CD4-positive, alpha-beta T cell treated with Interleukin-6 at 100 ng/mL for 8 hours (primary cell): ENCODE measurements at places on chromosomes 6 and 20.

DNA sequence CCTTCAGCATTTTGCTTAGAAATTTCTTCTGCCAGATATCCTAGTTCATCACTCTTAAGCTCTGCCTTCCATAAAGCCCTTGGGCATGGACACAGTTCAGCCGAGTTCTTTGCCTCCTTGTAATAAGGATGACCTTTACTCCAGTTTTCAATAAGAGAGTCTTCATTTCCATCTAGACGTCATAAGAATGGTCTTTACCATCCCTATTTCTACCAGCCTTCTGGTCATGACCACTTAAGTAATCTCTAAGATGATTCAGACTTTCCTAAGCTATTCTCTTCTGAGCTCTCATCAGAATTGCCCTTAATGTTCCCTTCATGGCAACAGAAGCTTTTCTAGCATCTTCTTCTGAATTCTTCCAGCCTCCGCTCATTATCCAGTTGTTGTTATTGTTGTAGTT, 126.1 kb downstream of the TFAP2C start:
- no peak for DNase-seq

DNA sequence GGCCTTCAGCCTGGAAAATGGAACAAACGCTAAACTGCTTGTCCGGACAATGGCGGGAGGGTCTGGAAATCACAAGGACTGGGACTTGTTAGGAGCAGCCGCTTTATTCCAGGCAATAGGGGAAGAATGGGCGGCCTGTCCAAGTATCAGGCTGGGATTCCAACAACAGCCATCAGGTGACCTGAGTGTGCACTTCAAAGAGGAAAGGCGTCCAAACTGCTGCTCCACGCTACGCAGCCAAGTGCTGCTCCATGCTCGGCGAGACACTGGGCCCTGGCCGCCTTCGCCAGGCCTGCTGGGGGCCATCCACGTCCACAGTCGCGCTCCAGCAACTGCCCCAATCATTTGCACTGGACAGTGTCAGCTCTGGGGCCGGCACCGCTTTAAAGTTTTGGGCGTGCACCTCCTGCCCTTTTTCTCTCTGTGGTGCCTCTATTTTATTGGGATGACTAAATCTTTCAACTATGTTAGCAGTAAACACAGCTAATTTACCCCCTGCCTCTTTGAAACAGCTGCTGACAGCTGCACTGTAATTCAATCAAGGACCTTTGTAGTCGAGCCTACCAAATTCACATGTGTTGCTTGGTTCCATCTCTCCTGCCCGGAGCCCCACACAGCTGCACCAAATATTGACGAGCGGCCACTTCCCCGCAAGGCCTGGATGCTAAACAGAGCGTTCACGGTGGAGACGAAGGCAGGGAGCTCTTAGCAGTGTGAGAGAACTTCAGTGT, 98.3 kb downstream of the BMP7 start:
- no peak for DNase-seq

- no peak for DNase-seq
These were observed 845 bp upstream of the MARCKS start for GRCh38 chr6:113856375-113856624.

DNA sequence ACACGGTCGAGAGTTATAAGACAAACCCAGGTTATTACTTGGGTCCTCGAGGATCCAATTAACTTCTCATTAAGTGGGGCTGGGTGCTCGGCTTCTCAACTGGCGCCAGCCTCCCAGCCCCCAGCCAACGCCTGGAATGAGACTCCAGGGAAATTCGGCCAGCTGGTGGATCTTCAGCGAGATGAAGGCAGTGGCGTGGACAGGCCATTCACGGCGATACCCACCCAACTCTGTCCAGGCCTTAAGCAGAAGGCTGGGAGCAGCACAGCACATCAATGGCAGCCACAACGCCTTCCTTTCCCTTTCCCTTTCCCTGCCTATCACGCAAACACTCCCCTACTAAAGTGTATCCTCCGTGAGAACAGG, 868 bp downstream of the METTL24 start:
- no peak for DNase-seq

DNA sequence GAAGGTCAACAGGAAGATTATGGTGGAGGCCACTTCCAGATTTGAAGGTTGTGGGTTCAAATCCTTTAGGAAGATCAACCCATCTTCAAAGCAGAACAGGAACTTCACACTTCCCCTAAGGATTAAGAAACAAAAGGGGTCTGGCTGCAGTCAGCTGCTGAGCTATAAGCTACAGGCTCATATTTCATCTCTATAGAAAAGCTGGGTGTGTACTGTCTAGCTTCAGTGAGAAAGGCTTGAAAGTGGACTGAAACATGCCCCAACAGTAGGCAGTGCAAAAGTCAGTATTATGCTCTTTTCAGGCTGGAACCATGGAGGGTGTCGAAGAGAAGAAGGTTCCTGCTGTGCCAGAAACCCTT, 60.1 kb upstream of the SPDEF start:
- DNase-seq, result no peak

DNA sequence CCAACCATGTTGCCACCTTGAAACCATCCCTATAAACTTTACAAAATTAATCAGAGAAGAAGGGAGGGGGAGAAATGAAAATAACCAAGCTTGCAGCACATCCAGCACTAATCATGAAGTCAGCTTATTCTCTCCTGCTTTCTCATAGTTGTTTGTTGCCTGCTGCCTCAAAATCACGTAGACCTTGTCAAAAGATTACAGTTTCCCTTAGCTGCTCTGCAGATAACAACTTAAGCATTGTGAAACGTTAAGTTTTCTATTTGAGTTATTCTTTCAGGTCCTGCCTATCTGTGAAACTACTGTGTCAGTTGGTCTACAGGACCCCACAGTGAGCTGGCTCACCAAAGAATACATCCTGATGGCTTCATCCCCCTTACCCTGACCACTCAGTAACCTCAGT, 32.9 kb downstream of the SLC17A4 start:
- no peak for DNase-seq

DNA sequence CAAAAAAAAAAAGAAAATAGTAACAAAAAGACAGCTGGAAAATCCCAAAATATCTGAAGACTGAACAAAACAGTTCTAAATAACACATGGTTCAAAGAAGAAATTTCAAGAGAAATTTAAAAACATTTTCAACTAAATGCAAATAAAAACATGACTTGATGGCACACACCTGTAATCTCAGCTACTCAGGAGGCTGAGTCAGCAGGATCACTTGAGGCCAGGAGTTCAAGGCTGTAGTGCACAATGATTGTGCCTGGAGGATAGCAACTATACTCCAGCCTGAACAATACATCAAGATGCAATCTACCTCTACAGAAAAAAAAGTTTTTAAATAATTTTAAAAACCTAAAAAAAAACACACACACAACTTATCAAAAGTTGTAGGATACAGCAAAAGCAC, 21.6 kb upstream of the ASF1A start:
- no peak for DNase-seq

DNA sequence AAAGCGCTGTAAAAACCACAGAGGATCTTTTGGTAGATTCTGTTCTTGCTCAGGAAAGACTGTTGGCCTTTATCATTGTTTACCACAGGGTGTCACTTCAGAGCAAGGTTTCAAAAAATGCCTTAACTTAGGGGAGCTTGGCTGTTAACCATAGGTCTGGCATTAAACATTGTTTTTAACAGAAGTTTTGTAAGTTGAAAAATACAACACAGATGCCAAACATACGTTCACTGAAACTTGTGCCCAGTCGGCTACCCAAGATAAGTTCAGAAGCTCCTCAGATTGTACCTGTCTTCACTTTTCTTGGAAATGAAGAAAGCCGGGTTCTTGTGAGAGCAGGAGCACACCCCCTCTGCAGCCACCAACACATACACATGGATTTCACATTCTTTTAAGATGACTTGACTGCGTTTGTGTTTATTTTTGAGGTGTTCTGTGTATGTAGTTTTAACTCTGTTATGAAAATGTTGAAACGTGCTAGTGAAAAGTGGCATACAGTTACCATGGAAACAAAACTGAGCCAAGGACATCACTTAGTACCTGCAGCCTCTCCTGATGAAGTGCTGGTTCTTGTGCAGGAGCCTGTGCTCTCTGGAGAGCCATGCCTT, 64.9 kb downstream of the SYCP2L start:
- no peak for DNase-seq

DNA sequence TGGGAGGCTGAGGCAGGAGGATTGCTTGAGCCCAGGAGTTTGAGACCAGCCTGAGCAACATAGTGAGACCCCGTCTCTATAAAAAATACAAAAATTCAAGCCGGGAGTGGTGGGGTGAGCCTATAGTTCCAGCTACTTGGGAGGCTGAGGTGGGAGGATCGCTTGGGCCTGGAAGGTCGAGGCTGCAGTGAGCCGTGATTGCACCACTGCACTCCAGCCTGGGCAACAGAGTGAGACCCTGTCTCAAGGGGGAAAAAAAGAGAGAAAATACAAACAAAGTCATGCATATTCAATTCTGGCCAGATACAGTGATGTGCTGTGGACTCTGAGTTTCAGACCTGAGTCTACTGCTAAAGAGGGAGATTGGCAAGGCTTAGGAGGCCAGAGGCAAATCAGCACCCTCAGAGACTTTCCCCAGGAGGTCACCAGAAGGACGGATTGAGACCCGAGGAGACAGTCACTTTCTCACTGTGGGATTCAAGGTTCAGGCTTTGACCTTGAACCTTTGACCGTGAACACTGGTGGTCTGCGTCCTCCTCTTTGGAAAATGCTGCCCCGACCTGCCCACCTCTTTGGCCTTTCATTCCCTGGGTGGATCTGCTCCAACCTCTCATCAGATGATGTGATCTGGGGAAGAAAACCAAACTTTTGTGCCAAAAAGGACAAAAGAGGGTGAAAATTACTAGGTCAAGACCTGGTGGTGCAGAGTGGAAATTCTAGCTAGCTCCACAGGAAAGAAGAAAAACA, 31.2 kb downstream of the TGM2 start:
- no peak for DNase-seq

DNA sequence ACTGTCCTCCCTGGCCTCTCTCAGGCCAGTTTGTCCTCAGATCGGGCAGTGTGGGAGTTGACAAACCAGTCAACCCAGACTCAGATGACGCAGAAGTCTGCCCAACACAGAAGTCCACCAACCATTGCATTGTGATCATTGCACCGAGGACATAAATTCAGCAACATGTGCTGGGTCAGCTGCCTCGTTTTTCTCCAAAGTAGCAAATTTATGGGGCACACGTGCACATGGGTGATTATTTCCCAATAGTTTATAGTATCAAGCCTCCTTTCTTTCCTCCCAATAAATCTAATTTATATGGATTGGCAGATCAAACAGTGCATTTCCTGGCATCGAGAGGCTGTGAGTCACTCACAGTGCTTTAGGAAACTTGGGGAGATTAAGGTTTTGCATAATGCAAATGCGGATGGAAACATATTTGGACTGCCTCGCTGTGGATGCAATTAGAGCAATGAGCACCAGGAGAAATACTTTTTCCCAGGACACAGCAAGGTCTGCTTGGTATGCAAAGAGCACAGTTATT, 413.7 kb upstream of the SULF2 start:
- DNase-seq, result no peak

DNA sequence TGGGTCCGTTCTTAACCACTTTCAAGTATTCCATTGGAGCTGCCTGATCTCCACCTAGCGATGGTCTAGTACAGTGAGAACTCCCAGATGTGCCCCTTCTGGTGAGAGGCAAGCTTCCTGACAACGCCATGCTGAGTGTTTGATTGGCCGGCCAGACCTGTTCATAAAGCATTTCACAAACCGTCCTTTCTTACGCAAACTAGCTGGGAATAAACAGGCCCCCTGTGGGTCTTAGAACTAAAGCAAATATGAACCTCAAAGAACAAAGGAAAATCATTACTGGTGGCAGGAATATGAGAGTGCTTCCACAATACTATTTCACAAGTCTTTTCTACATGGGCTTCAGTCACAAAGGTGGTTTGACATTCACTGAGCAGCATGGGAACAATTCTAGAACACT, 15.6 kb upstream of the GCNT2 start:
- DNase-seq, result no peak

DNA sequence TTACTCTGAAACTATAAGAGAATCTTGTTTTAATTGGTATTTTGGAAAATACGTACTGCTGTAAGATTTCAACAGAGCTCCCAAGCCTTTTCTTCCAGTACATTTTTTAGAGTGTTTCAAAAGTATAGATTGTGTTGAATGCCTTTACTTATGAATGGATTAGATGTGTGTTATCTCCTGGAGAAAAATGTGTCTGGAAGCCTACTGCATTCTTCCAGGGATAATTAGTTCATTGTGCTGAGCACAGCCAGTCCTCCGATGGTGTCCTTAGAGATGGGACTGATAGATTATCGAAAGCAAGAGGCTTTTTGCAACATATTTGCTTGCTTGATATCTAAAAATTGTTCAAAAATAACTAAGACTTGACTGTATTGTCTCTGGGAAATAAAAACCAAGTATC, 114.2 kb downstream of the PLEKHG1 start:
- DNase-seq, result no peak

GRCh38 chr6:79812195-79812594, 135.2 kb downstream of the ELOVL4 start:
- DNase-seq, result no peak

- no peak for DNase-seq
These were observed 20.5 kb downstream of the JPH2 start for GRCh38 chr20:44166477-44166876.

- no peak for DNase-seq
These were observed 156.1 kb downstream of the ZFP64 start for GRCh38 chr20:52035498-52035897.

DNA sequence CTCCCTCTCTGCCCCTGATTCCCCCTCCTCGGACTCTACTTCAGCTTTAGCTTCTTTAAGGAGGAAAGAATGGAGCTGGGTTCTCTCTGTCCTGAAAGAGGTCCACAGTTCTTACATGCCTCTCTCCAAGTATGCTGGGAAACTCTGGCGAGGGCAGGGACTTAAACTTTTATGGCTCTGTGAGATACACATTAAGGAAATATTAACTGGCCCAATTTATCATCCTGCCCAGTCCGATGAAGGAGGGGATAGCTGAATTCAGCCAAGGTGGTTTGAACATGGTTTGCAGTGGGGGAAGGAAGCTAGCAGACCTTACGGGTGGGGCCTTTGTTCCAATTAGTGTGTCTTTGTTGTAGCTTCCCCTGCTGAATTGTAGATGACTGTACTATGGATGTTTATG, 121.7 kb downstream of the EYA4 start:
- DNase-seq, result no peak

- DNase-seq, result no peak
These were observed 90.2 kb downstream of the DST start for GRCh38 chr6:56552187-56553130.

DNA sequence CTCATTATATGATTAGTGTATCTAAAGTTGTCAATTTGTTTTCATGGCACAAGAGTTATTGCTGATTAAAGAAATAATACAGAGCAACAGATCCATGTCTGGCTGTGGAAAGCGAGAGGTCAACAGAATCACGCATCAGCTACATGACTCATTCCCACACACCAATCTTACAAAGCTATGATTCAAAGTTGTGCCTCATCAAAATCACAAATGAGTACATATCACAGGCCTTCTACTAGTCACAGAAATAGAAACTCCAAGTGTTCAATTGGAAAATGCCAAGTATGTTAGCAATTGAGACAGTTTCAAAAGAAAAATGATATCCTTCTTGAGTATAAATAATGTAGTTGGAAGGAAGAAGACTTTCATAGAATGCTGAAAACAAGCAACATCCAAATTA, 57.8 kb upstream of the NKAIN2 start:
- no peak for DNase-seq

- DNase-seq, result no peak
These were observed 32.9 kb downstream of the PREX1 start for GRCh38 chr20:48794816-48795457.

- DNase-seq, result no peak
These were observed 152.4 kb upstream of the PROKR2 start for GRCh38 chr20:5469111-5469510.
